ENCODE measurements at places on chromosomes 2 and 18.

- no peak for DNase-seq
Measured at GRCh38 chr2:46257980-46258379, 39.2 kb upstream of the EPAS1 start.

GRCh38 chr2:138137949-138138348, 173.7 kb downstream of the HNMT start:
- no peak for DNase-seq

DNA sequence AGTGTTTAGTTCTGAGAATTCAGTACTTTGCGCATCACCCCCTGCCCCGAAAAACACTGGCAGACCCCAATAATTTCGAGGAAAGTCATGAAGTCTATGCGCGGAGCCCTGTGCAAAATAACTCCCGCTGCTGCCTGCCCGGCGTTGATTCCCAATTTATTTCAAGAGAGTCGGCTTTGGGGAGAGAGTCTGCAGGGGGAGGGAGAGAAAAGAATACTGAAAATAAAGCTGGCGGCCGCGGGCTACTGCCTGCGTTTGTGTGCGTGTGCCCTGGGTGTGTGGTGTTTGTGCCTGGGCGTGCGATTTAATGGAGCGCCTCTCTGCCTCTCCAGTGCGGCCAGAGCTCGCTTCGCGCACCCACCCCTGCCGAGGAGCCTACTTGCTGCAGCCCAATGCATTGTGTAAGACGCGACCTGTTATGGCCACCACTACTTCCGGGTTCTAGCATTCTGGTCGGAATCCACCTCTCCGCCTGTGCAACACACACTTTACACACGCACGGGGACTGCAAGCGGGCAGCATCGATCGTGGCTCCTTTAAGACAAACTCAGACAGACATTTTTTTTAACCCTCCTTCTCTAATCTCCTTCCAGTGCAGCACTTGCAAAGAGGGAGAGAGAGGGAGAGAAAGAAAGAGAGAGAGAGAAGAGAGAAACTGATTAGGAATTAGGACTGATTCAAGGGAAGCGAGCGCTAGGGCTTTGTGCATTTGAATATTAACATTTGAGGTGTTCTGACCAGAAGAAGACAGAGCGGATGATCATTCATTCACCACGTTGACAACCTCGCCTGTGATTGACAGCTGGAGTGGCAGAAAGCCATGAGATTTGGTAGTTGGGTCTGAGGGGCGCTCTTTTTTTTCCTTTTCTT, at the start of gene MEIS1:
Gene MEIS1 (plus strand): TSS at position 447 of the 870 bp plus-strand sequence. CDS start 732 bp downstream, outside the sequence.
- DNase-seq = no peak

DNA sequence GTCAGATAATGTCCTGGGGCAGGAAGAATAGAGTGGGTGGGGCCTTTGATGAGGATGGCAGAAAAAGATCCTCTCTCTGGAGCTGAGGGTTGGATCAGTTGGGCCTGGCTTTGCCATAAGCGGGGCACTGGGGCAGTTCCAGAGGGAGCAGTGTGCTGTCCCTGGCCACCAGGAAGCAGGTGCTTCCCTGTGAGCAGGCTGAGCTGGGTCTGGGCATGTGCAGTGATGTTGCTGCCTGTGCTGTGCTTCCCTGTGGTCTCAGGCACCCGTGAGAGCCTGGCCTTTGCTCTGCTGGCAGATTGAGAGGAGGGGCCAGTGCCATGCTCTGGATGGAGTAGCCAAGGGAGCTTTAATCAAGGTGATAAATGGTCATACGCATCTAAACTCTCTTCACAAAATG, 14.6 kb upstream of the NPPC start:
- no peak for DNase-seq

- DNase-seq = no peak
Measured at GRCh38 chr2:13524492-13524891, 807.8 kb downstream of the TRIB2 start.

DNA sequence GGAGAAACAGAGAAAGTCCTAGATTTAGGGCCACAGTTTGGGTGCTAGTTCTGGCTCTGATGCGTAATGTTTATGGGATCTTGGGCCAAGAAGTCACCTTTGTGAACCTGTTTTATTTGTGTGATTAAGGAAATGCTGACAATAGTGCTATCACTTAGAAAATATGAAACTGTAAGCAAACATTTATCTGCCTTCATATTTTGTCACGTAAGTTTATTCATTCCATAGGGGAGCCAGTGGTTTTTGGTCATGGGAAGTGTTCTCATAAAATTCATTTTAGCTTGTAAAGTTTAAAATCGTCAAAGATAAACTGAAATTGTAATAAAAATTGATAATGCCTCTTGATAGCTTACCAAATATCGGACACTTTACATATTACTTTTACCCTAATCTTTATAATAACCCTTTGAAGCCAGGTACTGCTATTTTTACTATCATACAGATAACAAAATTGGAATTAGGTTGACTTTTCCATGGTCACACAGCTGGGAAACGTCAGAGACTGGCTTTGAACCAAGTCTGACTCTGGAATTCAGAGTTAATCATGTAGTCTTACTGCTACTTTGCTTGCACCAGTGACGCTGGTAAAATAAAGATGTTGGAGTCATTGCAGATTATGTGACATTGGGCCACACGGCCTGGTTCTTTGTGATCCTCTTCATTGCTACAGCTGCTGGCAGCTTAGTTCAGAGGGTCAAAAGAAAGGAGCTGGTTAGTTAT, 99.7 kb downstream of the ICA1L start:
- no peak for DNase-seq

DNA sequence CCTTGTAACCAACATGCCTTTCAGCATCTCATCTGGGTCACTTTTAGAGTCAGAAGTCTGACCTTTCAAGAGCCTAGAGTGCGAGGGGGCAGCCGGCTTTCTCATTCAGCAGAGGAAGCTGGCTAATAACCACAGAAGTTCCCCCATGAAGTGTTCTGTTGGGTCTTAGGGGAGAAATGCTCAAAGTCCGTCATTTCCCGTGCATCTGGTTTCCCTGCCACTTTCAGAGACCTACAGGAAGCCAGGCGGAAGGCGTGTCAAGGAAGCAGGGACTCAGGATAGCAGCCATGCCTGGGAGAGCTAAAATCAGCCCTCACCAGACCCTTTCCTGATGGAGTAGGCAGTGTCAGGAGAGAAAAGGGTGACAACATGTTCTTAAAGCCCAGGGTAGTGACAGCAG, 301.8 kb upstream of the ID2 start:
- DNase-seq = no peak

DNA sequence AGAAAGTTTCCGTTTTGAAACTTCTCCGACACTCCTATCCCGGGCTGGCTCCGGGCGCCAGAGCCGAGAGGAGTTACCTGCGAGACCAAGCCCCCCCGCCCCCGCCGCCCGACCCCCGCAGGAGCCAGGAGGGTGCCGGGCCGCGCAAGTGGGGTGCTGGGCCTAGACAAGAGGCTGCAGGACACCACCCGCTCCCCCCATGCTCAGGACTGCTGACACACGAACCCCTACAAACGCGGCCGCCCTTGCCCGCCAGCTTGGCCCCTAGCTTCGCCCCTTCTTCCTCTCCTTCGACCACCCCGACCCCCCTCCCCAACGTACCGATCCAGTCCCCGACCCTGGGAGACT, 497 bp downstream of the PLA2R1 start:
- no peak for DNase-seq

DNA sequence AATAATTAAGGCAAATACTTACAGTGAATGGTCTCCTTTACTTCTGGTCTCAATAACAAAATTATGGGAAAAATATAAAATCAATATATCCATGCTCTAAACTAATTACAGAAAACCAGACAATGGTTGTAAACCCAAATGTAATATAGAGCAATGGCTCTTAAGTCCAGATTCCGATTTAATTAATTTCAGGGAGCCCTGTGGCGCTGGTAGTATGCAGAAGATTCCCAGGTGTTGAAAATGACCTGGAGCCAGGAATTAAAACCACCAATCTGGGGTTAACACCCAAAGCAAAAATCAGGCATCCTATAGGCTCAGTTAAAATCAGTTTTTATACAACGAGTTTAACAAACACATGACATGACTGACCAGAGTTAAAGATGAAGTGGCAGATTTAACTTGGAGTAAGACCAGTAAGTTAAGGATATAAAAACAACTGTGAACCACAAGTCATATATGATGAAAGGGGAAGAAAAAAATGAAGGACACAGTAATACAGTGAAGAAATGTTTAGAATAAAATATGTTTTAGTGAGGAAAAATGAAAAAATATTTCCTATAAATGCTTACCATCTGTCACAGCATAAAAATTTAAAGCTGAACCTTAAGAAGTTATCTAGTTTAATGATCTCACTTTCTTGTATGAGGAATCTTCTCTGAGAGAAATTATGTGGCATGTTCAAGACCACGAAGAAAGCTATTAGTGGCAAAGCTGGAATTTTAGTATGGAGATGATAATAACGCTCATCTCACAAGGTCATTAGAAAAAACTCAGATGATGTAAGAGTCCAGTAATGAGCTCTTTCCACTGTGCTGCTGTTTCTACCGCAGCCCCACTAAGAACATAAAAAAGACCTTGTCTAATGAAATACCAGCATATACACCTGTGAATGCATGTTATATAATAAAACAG, 45.8 kb upstream of the FLACC1 start:
- DNase-seq = no peak

DNA sequence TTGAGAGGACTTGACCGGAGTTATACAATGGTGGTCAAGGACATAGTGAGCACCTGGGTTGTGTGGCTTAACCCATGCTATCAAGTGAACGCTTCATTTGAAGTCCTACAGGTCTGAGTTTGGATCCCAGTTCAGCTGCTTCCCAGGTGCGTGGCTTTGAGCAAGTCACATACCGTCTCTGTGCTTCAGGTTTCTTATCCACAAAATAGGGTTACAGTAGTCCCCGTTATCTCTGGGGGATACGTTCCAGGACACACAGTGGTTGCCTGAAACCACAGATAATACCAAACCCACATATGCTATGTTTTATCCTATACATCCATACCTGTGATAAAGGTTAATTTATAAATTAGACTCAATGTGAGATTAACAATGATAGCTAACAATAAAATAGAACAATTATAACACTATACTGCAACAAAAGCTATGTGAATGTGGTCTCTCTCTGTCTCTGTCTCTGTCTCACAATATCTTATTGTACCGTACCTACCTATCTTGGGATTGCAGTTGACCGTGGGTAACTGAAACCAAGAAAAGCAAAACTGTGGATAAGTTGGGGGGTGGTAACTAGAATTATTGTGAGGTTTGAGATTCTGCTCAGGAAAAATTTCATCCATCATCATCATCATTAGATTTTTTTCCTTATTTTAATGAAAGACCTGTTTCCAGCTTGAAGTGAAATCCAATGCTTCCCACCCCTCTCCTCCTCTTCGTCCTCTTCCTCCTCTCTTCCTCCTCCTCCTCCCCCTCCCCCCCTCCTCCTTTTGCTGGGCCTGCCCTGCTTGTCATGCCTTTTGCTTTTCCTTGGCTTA, 22.7 kb downstream of the LBH start:
- no peak for DNase-seq

DNA sequence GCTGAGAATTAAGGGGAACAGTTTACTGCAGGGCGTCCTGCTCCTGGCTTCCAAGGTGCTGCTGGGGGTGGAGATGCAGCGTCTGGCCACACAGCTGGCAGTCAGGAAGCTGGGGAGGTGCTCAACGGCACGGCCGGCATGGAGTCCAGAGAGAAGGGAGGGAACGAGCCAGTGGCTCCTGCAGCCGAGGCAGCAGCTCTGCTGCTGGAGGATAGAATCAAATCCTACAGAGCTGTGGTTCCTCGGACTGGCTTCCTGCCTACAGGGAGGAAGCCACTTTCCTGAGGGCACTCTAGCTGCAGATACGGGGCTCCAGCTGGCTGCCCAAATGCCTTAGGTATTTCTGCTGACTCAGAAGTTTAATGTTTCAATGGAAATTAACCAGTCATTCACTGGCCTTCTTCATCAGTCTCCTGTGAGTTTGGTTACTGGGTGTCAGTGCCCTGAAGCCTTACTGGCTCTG, 266.3 kb downstream of the TWIST2 start:
- no peak for DNase-seq

- DNase-seq = no peak
Measured at GRCh38 chr2:154370873-154371272, 327.6 kb upstream of the KCNJ3 start.

DNA sequence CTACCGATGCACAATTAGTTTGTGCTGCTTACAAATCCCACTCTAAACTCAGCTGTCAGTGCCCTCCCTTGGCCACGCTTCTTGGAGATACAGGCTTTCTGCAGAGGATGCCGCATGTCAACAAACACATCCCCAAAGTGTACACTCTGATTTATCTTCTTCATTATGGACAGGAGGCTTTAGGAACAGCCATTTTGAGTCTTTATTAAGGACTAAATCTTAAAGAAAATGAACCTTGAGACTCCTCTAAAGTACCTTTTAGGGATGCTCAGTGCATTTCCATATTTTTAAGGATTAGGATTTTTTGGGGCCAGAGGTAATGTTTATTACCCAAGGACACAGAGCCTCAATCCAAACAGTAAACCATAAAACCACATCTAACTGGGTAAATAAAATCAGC, 6.0 kb downstream of the EDAR start:
- no peak for DNase-seq

GRCh38 chr2:58734365-58734764, 493.2 kb upstream of the FANCL start:
- DNase-seq = no peak

DNA sequence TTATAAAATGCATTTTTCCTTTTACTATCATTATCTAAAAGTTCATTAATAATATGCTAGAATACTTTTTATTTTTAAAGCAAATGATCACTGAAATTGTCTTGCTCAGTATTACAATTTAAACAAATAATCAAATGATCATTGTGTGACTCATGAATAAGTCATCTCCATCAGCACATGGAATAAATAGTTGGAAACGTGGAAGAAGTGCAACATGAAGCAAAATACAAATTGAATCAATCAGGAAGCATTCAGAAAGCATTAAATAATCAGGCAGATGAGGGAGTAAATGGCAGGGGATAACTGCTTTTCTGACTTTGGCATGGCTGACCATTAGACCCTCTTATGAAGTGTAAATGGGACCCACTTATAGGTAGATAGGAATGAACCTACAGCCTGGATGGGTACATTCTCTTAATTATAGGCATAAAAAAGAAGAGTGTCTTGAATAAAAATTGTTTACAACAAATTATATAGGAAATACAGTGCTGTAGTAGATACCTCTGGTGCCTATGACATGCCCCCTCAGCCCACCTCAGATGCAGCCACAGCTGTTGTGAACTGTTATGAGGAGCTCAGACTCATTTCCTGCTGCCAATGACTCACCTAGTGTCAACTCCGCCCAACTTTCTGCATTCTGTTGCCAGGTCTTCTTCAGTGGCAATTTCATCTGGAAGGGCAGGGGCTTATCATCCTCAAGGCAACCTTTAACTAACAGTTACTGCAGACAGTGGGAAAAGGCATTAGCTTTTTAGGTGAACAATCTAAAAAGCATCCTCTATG, 936.0 kb downstream of the TRIB2 start:
- DNase-seq = no peak

GRCh38 chr18:54961016-54961423, 1.8 kb upstream of the CCDC68 start:
- DNase-seq = no peak

DNA sequence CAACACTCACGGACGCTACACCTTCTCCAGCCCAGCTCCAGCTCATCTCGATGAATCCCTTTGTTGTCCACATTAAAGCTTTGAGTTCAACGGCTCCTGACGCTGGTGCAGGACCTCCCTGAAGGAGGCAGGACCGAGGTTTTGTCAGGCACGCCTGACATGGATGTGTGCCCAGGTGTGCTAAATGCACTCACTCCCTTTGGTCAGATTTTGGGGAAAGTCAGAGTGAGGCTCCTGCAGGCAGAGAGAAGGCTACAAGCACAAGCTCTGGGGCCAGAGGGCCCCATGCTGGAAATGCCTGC, 78.6 kb downstream of the NDUFA10 start:
- DNase-seq = no peak

All from stimulated activated CD4-positive, alpha-beta T cell treated with anti-CD3 and anti-CD28 coated beads, TNF-alpha, amount 100 ng/mL, for 1 hour (primary cell).